ENCODE measurements at places on chromosomes 11 and 22.

DNA sequence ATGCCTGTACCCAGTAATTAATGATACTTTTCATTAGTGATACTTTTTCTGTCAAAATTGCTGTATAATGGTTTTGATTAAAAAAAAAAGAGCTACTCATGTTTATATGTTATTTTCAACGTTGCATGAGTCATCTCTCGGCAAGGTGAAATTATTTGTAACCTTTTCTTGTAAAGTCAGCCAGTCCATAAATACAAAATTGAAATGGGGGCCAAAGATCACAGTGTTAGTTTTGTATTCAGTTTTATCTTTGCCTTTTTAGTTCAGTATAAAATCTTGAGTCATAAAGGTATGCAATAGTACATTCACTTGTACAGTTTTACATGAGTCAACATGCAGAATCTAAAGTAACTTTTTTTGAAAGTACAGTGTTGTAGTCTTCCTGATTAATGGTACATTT lies 4.3 kb downstream of the ARHGEF12 start:
- DNase-seq, result no peak

DNA sequence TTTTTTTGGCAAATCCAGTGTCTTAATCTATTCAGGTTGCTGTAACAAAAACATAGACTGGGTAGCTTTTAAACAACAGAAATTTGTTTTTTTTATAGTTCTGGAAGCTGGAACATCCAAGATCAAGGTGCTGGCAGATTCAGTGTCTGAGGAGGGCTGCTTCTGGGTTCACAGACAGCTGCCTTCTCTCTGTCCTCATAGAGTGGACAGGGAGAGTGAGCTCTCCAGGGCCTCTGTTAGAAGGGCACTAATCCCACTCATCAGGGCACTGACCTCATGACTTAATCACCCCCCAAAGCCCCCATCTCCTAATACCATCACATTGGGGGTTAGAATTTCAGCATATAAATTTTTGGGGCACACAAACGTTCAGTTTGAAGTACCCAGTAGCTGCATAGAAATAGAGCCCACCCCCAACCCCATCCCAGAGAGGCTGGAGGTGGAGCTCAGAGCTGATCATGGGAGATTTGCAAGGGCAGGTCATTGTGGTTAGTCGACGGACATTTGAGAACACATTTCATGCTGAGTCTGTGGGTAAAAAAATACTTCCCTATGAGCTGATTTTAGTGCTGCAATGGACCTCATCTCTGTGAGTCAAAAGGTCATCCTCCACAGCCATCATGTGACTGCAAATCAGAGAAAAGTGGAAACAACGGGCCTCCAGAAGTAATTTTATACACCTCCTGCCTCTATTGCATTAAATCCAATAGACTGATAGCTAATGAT lies 203.1 kb upstream of the CADM1 start:
- no peak for DNase-seq

DNA sequence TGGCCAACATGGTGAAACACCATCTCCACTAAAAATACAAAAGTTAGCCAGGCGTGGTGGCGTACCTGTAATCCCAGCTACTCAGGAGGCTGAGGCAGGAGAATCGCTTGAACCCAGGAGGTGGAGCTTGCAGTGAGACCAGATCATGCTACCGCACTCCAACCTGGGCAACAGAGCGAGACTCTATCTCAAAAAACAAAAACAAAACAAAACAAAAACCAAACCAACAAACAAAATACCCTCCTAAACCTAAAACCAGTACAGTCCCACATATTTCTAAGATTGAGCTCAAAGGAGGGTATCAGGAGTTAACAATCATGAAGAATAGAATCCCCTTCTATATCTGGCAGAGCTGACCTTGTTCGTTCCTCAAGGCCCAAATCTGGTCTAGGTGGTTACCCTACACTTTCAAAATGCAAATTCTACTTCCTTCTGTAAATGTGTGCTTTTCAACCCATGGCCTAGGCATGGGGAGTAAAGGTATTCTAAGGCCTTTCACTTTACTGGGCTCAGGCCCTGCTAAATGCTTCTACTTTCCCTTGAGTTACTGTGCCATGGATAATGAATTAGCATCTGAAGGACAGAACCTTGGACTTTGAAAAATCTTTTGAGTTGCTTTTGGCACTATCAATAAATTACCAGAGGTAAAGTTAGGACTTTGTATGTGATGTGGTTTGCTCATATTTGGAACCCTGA lies 10.4 kb upstream of the PPP2R1B start:
- no peak for DNase-seq

GRCh38 chr22:39238966-39239505 lies 5.7 kb downstream of the PDGFB start:
- DNase-seq, result no peak

DNA sequence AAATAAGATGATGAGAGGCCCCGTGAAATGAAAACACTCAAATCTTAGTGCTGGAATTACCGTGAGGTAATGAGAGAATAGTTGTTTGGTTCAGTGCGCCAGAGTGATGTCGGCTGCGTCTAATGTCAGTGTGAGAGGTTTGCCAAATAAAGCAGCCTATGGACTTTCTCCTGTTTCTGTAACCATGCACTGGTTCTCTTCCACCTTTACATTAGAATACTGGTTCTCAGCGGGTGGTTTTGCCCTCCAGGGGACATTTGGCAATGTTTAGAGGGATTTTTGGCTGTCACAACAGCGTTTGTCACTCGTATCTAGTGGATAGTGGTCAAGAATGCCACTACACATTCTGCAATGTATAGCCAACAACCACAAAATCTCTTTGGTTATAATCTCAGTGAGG lies 1.1 kb downstream of the OOSP4B start:
- DNase-seq, result no peak
